ENCODE measurements at places on chromosomes 3 and 15.

GRCh38 chr3:12139111-12139511 is 19.6 kb downstream of the TIMP4 start:
- peak; percentile 64 for DNase-seq

GRCh38 chr3:10142707-10143560 is 1.4 kb downstream of the VHL start:
- no peak for DNase-seq

GRCh38 chr3:188796122-188796631 is 375.6 kb upstream of the TPRG1 start:
- peak; percentile 17 for DNase-seq

- no peak for DNase-seq
Observed at GRCh38 chr3:161072211-161072621, 32.9 kb downstream of the B3GALNT1 start.

GRCh38 chr3:7696320-7696719 is 805.3 kb upstream of the LMCD1 start:
- no peak for DNase-seq

DNA sequence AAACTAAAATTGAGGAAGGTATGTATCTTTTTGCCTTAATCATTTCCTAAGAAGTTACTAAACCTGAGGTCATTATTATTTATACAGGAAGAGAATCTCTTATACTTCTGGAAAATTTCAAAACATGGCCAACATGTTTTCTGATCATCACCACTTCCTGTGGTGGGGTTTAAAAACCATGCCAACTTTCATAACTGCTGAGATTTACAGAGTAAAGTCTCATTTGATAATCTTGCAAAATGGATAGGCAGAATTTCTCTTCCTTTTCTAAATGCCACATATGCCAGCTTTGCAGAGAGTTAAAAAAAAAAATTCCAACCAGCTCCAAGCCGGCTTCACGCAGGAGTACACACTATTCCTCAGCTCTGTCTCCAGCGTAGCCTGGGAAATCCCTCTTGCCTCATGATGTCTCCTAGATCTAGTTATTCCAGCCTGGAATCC is 124.3 kb upstream of the SPRED1 start:
- no peak for DNase-seq

DNA sequence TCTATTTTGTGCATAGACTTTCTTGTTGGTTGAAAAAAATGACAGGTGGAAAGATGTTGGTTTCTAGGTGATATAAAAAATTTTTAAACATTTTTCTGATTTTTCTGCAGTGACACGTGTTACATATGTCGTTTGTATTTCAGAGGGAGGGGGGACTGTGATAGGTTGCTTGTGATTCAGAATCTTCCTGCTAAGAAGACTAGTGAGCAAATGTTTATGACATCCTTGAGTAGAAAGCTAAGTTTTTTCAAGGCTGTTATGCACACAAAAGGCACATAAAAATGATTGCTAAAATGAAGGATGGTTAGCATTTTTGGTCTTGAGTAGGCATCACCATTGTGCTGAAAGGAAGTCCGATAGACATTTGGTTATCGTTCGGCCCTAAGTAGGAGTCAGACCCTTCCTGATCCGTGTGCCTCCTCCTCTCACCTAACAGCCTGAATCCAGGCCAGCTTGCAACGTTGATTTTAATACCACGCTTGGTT is 1.5 kb downstream of the ZNF639 start:
- peak; percentile 17 for DNase-seq

GRCh38 chr3:50562861-50563260 is 4.7 kb downstream of the C3orf18 start:
- no peak for DNase-seq

DNA sequence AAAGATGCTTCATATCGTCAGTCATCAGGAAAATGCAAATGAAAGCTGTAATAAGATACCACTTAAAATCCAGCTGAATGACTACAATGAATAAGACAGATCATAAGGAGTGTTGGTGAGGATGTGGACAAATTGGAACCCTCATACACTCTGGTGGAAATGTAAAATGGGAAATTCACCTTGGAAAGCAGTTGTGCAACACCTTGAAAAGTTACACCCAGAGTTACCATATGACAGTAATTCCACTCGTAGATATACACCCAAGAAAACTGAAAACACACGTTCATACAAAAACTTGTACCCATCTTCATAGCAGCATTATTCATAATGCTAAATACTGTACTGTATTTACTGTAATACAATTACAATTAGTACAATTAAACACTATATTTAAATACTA is 2.3 kb downstream of the TTC23 start:
- DNase-seq = no peak

GRCh38 chr15:80090879-80091503 is 31.5 kb downstream of the ZFAND6 start:
- DNase-seq = no peak

GRCh38 chr3:88150371-88150770 is 612 bp downstream of the C3orf38 start:
- DNase-seq = peak; percentile 19

DNA sequence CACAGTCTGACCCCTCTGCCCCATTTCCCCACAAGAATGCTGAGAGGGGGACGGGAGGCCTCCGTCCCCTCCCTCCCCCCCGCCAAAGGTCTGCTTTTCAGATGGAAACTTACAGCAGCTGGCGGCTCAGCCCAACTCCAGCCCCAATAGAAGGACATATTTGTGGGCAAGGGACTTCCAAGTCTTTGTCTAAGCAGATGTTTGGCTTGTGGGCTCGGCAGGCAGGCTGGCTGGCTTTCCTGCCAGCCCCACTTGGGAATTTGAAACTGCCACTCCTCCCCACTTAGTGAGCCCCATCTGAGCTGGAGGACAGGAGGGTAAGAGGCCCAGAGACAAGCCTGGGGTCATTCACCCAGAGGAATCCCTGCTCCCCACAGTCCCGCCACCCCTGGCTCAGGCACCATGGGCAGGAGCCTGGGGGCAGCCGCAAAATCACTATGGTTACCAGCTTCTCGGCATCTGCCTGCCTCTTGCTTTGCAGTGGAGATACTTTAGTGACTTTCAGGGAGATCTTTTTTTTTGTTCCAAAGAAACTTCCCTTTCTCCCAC is 53.6 kb downstream of the LMCD1 start:
- peak; percentile 9 for DNase-seq

GRCh38 chr3:62718515-62719320 is 156.5 kb downstream of the CADPS start:
- peak; percentile 2 for DNase-seq

DNA sequence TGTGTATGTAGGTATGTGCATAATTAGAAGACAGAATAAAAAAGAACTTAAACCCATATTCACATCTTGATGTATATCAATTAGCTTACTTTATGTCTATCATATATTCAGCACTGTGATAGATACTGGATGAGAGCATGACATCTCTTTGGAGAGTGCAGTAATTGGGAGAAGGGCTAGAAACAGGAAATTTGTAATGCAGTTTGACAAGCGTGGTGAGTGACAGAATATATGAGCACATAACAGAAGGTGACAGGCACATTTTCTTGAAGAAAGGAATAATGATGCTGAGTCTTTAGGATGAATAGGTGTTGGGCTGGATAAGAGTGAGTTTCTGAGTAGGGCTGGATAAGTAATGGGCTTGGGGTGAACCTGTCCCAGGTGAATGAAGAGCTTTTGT is 680.3 kb upstream of the ZNF385D start:
- DNase-seq = no peak

GRCh38 chr3:183488343-183488742 is 59.9 kb upstream of the MCF2L2 start:
- no peak for DNase-seq

- no peak for DNase-seq
Observed at GRCh38 chr3:183924956-183925355, 40.3 kb upstream of the PARL start.

GRCh38 chr3:7697548-7697947 is 804.1 kb upstream of the LMCD1 start:
- no peak for DNase-seq

GRCh38 chr15:40793216-40793989 is 13.5 kb upstream of the ZFYVE19 start:
- DNase-seq = peak; percentile 70
